ENCODE measurements at places on chromosomes 5 and 9.

DNA sequence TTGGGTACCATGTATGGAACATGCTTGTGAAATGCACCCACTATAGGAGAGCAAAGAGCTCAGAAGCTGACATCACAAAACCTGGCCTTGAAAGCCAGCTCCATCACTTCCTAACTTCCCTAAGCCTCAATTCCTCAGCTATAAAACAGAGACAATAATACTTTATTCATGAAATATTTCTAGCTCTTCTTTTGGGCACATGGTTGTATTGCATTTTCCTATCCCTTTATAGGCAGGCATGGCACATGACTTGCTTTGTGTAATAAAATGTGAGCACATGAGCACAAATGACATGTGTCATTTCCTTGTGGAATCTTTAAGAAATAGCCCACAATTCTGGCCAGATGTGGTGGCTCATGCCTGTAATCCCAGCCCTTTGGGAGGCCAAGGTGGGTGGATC lies 18.5 kb downstream of the ZNF366 start:
- DNase-seq: no peak

GRCh38 chr5:167463939-167464338 lies 827.5 kb upstream of the WWC1 start:
- DNase-seq: no peak

- DNase-seq: no peak
Measured at GRCh38 chr5:179868541-179868940, 9.9 kb upstream of the MRNIP start.

GRCh38 chr9:34440017-34440416 lies 18.4 kb downstream of the FAM219A start:
- no peak for DNase-seq

DNA sequence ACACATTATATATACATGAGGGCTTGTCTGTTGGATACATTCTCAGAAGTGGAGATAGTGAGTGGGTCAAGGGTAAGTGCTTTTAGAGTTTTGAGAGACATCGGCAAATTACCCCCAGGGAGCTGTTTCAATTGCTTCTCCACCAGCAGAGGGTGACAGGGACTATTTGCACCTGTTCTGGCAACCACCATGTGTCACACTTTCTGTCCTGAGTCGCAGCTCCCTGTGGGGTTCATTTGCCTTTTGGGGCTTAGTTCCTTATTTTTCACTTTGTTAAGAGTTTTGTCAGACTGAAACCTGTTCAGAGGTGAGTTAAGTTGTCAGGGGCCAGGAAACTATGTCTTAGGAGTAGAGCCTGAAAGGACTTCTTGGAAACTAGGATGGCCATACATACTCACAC lies 20.1 kb upstream of the SLC36A1 start:
- DNase-seq: peak; percentile 27

DNA sequence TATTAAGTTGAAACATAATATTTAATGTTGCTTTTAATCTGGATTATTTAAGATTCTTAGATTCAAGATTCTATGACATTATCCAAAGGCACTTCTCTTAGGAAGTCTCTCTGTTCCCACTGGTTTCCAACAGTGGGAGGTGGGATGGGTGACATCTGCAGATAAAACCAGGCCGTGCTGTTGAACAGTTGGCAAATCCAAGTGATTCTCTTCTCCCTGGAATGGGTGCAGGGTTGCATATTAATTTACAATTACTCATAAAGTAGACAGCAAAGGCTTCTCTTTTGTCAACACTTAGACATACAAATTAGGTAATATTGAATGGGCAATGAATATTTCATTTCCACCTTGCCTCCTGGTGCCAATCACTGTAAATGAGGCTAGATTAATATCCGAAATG lies 233.7 kb upstream of the IL12B start:
- DNase-seq: no peak

- DNase-seq: no peak
Measured at GRCh38 chr5:74652576-74652975, 12.0 kb upstream of the ENC1 start.

DNA sequence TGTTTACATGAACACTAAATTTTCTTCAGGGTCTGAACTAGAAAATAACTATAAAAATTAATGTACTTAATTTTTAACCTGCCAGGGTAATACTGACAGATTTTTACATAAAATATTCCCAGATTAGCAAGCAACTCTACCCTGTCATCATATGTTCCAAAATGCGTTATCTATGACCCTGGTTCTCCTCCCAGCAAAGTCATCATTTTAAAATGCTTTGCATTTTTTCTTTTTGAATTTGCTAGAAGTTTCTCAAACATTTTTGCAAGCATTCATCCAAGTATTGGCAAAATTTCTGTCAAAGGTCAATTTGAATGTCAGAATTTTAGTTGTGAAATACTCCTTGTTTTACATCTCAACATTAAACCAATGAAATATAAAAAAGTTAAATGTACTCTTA lies 144.5 kb upstream of the FTMT start:
- DNase-seq: no peak

GRCh38 chr9:21901546-21901945 lies 92.6 kb downstream of the CDKN2A start:
- no peak for DNase-seq

GRCh38 chr9:8644571-8644970 lies 845.0 kb upstream of the DMAC1 start:
- DNase-seq: no peak

GRCh38 chr5:464843-465590 lies 22.0 kb downstream of the EXOC3 start:
- no peak for DNase-seq

DNA sequence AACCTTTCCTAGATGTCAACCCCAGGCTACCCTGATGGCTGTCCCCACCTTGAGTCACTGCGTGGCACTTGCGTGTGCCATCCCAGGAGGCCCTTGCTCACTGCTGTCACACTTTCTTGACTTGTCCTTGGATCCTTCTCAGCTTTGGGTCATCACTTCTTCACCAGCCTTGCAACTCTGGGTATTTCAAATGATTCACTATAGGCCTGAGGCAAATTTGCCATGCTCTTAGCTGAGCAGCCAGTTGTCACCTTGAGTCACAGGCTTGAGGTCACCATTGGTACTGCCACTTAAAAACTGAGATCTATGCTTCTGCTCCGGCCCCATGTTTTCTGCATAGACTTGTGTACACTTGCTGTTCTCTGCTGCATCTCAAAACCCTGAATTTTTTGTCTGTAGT lies 84.7 kb downstream of the BASP1 start:
- DNase-seq: no peak

- no peak for DNase-seq
Measured at GRCh38 chr5:40781843-40782409, 16.2 kb downstream of the PRKAA1 start.

- DNase-seq: no peak
Measured at GRCh38 chr5:120771202-120771601, 307.1 kb downstream of the PRR16 start.

- no peak for DNase-seq
Measured at GRCh38 chr5:100902440-100903038, 543 bp downstream of the ST8SIA4 start.

- no peak for DNase-seq
Measured at GRCh38 chr9:117125531-117125930, 289.3 kb downstream of the ASTN2 start.

- no peak for DNase-seq
Measured at GRCh38 chr5:133470841-133471240, 141.5 kb downstream of the FSTL4 start.

DNA sequence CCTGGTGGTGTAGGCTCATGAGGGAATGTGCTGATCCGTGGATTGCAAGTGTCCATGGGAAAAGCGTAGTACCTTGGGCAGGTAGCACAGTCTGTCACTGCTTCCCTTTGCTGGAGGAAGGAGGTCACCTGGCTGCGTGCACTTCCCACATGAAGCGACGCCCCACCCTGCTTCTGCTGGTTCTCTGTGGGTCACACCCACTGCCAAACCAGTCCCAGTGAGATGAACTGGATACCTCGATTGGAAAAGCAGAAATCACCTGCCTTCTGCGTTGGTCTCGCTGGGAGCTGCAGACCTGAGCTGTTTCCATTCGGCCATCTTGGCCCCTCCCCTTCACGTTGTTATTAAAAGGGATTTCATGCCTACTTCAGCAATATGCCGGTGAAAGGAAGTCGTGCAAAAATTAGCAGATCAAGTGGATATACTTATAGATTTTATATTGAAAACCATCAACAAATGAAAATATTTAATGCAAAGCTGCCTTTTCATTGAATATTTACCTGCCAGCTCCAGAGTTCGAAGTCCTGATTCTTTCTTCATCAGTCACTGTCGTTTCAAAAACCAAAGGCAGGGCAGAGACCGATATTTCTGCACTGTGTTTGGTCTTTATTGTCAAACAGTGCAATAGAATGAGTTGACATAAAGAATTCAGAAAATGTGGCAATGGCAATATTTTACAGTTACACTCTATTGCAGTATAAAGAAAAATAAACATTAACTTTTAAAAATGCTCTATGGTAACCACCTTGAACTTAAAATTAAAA lies 123.2 kb downstream of the JAKMIP2 start:
- no peak for DNase-seq

DNA sequence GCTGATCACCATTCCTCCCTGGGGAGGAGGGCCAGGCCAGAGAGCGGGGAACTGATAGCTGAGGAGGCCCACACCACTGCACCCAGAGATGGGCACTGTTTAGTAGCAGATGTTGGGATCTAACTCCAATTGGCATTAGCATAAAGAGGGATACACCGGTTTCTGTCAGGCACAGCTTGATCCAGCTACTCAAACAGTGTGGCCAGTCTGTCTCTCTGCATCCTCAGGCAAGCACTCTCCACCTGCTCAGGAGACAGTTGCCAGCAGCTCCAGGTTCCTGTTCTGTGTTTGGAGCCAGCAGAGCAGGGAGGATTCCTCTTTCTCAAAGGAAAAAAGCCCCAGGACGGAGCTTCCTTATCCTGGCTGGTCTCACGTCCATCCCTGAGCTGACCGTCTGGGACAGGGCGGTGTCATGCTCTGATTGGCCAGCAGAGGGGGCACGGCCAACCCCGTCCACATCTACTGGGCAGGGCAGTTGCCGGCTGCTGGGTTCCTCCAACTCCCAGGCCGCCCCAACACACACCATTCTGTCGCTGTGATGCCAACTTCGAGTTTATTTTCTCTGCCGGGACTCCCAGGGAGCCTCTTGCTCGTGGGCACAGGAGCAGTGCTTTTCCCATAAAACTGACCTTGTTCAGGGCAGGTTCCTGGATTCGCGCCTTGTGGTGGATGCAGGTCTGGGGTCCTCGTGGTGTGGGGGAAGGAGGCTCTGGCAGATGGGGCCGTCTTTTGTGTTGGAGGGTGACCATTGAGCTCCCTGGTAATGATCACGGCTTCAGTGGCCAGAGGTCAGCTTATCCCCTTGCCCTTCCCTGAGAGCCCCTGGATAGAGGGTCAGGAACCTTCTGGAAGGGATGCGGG lies 47.9 kb downstream of the COL5A1 start:
- DNase-seq: no peak
